Left renal cortex interstitium (tissue), 4 donors: ENCODE measurements at places on chromosomes 2 and 18. TPM values are rescaled to one million over a fixed set of nuclear protein-coding genes. Genes with fewer than 3 reads are reported as not detected.

The SLC9A2 gene
- 6.2 TPM for polyA plus RNA-seq

The PKDCC gene
- 427 TPM for polyA plus RNA-seq

DNA sequence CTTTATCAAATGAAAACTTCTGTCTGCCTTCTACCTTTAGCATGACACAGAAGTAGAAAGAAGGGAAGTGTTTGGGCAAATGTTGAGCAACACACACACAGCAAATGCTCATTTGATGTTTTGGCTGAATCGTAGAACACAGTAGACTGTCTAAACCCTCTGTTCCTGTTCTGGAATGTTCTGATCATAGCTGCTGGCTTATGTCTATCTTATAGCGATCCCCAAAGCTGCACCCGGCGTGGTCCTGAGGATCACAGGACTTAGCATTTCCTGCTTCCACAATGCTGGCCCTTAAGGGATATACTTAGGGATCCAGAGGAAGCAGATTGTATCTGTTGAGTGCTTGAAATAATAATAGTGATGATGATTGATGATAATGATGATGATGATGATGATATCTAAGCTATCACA lies 15.2 kb downstream of the GNLY start:
- DNase-seq = no peak

- DNase-seq = no peak
These were observed 32.6 kb upstream of the BCL11A start for GRCh38 chr2:60586081-60586480.

GRCh38 chr2:219522111-219523030 lies 8.1 kb downstream of the ASIC4 start:
- DNase-seq = no peak

DNA sequence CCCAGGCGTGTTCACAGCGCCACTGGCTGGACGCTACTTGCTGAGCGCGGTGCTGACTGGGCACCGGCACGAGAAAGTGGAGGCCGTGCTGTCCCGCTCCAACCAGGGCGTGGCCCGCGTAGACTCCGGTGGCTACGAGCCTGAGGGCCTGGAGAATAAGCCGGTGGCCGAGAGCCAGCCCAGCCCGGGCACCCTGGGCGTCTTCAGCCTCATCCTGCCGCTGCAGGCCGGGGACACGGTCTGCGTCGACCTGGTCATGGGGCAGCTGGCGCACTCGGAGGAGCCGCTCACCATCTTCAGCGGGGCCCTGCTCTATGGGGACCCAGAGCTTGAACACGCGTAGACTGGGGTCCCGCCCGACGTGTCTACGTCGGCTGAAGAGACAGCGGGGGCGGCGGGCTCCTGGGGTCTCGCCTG lies 891 bp upstream of the KHK start:
- no peak for DNase-seq

DNA sequence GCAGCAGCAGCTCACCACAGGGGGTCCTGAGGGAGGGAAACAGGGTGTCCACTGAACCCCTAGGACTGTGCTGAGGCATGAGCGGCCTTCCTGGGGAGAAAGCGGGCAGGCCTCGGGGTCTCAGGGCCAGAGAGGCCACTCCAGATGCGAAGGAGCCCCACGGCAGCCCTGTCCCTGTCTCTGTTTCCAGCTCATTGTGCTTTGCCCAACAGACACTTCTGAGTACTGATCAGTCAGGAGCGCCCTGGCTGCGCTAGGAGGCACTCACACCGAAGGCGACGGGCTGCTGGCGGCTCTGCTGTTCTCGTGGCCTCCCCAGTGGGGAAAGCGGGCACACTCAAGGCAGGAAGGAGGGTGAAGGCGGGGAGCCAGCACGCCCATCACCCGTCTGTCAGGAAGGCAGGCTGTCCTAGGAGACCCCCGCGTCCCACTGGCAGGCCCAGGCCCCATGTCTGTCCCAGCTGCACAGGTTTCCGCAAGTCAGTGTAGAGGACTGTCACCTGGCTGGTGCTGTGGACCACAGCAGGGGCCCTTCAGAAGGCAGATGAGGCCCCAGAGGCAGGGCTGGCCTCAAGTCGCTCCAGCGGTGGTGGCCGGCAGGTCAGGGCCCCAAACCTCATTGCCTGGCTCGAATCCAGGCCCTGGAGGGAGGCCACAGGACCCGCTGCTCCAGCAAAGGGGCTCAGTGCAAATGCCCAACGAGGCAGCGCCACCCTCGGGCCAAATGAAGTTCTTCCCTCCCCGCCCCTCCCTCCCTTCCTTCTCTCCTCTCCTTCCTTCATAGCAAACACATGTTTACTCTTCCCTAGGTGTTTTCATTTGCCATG lies 6.8 kb downstream of the ESPNL start:
- no peak for DNase-seq

GRCh38 chr2:172996387-172996961 lies 79.2 kb upstream of the MAP3K20 start:
- DNase-seq = no peak

DNA sequence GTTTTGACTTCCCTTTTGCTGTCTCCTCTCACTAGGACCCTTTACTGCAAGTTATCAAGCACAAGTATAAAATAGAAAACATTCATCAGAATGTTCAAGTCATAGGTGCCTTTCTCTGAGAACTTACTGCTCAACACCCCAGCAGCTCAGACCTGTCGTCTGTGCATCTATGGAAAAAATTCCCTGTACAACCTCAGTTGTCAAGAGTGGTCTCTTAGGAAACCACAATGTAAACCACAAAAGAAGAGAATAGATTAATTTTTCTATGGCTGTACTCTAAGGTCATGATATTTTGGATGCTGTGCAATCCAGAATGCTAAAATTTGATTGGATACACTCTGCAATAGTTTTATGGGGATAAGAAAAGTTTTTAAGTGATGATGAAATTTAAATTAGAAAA lies 84.1 kb downstream of the RBMS1 start:
- no peak for DNase-seq

GRCh38 chr2:159140070-159140769 lies 146.3 kb downstream of the WDSUB1 start:
- no peak for DNase-seq

GRCh38 chr2:206160125-206160806 lies 571 bp downstream of the EEF1B2 start:
- DNase-seq = no peak

The LHCGR gene
- 0.38 TPM for polyA plus RNA-seq

DNA sequence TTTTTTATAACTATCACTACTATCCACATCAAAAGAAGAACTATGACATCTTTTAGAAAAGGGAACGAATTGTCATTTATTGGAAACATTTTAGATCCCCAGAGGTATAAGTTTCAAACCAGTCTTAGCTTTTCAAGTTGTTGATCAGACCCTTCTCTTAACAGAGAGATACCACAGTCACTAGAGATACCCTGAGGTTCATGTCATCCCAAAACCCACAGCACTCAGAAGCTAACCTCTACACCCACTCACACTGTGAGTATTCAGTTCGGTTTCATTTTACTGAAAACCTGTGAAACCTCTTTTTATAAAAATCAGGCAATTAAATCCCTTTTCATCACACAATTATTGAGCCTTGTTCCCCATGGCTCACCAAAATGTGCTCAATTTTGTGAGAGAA lies 156.2 kb downstream of the DTNA start:
- DNase-seq = no peak

- no peak for DNase-seq
These were observed 250.0 kb downstream of the TCF4 start for GRCh38 chr18:55337908-55338521.

GRCh38 chr2:86443631-86444350 lies 2.6 kb downstream of the KDM3A start:
- DNase-seq = no peak

DNA sequence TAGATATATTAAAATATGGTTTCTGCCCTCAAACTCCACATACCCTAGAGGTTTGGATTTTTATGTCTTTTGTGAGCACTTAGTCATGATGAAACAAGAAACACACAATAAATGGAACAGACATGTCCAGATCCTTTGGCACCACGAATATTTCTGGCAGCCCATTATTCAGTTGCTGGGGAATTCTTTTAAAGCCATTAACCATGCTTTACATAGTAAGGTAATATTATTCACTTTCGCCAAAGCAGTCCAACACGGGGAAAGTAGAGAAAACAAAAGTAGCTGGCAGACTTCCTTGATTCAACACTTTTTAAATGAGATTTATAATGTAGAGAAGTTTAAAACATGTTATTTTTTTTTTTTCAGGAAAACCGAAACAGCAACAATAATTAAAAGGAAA lies 235.4 kb downstream of the PIEZO2 start:
- no peak for DNase-seq

The FKBP7 gene
- polyA plus RNA-seq = 63.5 TPM

The SERPINB7 gene
- 0.20 TPM for polyA plus RNA-seq

DNA sequence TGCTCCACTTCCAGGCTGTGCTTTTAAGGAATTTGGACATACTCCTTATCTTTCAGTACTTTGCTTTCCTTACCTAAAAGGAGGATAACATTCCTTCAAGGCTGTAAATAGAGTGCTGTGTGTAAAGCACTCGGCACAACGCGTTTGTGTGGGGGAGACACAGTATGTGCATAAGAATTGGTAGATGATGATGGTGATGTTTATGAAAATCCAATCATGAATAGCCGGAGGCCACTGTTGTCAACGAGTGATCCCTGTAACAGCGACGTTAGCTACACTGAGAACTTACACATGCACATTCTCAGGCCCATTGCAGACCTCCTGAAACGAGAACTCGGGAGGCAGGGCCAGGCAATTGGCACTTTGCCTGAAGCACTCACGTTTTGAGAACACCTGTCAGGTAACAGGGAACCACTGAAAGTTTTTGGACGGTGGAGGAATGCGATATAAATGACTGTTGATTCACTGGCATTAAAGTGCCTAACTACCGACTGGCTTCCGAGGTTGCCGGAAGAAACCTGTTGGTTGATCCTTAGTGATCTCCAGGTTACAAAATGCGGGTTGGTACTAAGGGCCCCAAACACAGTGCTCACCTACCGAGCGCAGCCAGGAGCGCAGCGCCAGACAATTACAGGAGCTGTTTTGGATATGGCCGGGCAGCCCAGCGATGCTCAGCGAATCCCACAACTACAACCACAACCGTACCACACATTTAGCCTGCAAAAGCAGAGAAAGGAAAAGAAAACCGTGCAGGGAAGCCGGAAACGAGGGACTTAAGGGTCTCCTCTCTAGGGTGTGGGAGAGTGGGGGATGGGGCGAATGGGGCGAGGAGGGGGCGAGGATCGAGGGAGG lies 1.0 kb upstream of the MAP4K4 start:
- no peak for DNase-seq

DNA sequence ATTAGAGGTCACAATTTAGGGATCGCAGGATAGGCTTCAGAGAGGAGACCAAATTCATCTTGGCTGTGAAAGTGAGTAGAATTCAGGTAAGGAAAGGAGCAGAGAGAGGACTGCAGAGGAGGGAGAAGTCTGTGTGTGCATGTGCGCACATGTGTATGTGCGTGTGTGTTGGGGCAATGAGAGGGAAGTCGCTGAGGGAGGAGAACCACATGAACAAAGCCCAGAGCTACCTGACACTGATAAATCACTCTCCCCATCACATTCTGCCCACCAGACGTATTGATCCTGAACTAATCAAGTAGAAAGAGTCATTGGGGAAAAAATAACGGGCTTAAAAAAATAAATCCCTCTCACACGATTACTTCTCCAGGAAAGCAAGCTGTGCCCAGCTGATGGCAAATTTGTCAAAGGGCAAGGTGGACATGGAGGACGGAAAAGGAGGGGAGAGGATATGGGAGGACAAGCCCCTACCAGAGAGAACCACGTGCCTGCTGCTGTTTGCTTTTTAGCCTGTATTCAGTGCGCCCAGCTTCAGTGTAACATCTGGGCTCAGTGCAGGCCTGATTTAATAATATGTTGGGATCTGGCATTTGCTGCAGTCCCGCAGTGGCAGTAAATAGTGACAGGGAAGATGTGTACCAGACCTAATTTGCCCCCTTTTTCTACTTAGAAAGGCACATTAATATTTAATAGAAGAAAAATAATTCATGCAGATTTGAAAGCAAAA lies 307.5 kb downstream of the C1D start:
- DNase-seq = no peak

DNA sequence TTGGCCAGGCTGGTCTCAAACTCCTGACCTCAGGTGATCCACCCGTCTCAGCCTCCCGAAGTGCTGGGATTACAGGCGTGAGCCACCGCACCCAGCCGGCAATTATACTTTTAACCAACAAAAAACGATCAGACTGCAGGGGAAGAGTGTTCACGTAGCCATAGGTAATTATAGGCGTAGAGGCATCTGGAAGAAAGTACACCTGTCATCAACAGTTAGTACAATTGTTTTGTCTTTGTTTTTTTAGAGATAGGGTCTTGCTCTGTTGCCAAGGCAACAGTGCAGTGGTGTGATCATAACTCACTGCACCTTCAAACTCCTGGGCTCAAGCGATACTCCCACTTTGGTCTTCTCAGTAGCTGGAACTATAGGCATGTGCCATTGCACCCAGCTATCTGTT lies 20.0 kb downstream of the ST3GAL5 start:
- DNase-seq = no peak

DNA sequence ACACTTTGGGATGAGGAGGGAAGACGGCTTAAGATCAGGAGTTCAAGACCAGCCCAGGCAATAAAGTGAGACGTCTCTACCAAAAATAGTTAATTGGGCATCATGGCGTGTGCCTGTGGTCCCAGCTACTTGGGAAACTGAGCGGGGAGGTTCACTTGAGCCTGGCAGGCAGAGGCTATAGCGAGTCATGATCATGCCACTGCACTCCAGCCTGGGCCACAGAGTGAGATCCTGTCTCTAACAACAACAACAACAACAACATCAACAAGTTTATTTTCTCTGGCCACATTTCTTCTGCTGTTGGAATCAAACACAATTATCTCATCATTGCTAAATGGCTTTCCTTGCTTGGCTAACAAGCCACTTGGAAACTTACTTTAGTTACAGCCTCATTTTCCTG lies 13.4 kb downstream of the NIFK start:
- no peak for DNase-seq

The UGT1A1 gene
- polyA plus RNA-seq = 0.44 TPM

The CUL3 gene
- polyA plus RNA-seq = 113 TPM

DNA sequence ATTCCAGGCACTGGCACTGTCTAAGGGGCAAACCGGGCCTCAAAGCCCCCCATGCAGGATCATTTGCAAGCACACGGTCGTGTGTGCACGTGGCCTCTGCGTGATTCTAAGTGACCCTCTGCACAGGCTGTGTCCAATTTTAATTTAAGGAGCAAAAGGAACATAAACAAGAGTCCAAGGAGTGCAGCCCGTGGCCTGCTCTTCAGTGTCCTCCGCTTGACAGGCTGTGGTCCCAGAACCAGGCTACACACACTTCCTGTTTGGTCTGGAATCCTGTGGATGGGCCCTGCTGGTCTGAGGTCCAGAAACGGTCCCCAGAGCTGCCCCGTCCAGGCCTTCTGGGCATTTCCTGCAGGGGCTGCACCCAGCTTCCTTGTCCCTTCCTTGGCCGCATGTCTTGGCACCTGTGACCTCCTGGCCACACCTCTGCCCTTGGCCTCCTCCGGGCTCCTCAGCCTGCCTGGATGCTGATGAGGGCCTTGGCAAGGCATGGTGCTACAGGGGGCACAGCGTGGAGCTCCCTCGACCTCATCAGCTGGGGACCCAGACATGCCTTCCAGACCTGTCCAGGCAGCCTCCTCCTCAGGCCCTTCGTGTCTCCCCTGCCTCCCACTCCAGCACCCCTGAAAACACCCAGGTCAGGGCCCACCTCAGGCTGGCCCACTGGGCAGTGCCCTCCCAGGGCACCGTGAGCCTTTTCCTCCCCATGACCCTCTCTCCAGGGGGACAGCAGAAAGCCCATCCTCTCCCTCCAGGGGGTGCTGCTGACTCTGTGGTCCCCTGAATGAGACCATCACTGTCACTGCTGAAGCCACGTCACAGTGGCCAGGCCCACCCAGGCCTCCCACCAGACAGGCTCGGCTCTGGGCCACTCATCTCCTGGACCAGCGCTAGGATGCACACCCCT lies 136.4 kb upstream of the GPC1 start:
- no peak for DNase-seq

The ASXL3 gene
- 5.4 TPM for polyA plus RNA-seq

The RESP18 gene
- polyA plus RNA-seq = not detected
